ENCODE measurements at places on chromosomes 6 and 20. TPM values are rescaled to one million over a fixed set of nuclear protein-coding genes. Genes with fewer than 3 reads are reported as not detected.

GJA1 gene
- total RNA-seq: 47.4 TPM

SPINT4 gene
- not detected for total RNA-seq

COL21A1 gene
- 28.3 TPM for total RNA-seq

FAM83C gene
- total RNA-seq: not detected

CST3 gene
- total RNA-seq: 1,587 TPM

PRND gene
- total RNA-seq: not detected

SPATS1 gene
- total RNA-seq: not detected

HTR1E gene
- total RNA-seq: not detected

All from subcutaneous adipose tissue (tissue), 4 donors.